ENCODE measurements at places on chromosomes 1 and 21.

DNA sequence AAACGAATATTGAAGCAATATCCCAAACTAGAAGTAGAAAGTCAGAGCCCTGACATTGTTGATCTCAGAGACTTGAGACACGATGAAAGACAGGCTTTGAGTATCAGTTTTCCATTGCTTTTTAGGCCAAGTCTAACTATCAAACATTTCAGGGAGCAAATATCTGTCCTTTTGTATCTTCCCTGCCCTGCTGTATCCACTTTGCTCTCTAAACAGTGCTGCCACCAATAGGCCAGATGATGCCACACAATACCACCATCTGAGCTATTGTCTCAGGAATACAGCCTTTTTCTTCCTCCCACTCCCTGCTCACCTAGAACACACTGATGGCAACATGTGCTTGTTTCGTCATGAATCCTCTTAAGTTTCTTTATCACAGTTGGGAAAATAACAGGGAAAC lies 62.6 kb upstream of the SPAG17 start:
- DNase-seq = peak; percentile 25

DNA sequence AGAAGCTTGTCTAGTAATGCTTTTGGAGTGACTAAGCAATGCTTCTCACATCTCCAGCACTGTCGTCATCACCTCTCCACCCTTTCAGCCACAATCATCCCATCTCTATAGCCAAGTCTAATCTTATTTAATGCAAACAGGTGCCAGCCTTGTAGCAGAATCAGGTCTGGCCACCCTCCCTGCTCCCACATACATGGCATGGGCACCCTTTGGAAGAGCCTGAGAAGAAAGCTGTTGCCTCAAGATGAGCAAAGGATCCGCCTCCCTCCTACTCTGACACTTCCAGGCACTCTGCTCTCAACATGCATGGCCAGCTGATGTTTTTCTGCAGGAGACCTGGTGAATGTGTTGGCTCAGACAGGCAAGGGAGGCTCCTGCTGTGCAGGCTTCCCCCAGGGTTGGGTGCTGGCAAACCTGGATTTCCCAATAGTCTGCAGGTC lies 113.1 kb upstream of the GRIK3 start:
- DNase-seq = no peak

- no peak for DNase-seq
Observed at GRCh38 chr21:19433623-19434022, 1030.0 kb upstream of the TMPRSS15 start.

- DNase-seq = peak; percentile 94
Observed at GRCh38 chr1:160542303-160542945, 19.4 kb upstream of the SLAMF6 start.

DNA sequence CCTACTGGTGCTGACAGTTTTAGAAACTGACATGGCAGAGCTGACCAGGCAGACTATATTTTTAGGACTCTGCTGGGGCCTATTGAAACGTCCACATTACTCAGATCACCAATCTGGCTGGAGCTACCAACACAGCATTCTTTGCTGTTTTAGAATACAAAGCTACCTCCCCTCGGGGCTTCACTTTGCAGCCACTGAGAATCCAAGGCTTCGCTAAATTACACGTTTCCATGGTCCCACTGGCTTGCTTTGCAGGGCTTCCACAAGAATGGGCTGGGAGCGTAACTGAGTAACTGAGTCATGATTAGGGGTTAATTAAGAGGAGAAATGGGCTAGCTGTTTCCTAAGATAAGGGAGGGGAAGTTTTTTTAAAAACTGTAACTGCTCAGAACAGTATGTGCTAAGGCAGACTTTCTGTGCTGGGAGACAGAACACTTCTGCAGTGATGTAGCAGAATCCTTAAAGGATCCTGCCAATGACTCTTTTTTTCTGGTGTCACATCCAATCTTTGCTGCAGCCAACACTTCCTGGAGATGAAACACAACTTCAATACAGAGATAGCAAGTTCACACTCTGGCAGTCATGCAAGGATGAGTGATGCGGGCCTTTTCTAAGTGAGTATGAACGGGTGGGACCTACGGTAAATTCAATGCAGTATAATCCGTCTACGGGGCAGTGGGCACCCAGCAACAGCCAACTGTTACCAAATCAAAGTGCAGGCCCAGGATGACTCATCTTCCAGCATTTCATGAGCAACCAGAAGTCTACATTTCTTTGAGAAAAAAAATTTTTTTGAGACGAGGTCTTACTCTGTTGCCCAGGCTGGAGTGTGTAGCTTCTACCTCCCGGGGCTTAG lies 21.5 kb downstream of the NDUFS5 start:
- DNase-seq = peak; percentile 97

DNA sequence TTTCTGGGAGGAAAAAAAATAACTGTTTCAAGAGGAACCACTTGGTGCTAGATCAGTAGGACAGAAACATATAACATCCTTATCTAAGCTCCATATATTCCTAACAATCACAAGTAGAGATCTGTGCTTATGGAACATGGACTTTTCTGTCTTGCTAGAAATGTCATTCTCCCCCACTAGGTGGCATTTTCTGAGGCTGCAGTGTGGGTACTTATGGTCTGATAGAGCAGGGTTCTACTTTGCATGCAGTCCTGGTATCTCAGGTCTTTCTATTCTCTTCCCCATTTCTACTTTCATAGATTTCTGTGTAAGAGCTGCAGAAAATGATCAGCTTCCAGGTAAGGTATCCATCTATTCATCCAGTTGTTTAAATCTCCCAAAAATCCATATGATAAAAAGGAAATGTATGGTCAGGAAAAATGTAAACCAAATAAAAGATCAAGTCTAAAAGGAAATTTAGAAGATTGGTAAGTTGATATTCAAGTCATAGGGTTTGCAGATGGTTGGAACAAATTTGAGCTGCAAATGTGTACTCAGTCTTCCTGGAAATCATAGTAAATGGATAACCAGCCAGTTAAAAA lies 1.5 kb downstream of the ZNF684 start:
- DNase-seq = peak; percentile 63

GRCh38 chr1:167717351-167717750 lies 4.4 kb upstream of the MPZL1 start:
- no peak for DNase-seq

DNA sequence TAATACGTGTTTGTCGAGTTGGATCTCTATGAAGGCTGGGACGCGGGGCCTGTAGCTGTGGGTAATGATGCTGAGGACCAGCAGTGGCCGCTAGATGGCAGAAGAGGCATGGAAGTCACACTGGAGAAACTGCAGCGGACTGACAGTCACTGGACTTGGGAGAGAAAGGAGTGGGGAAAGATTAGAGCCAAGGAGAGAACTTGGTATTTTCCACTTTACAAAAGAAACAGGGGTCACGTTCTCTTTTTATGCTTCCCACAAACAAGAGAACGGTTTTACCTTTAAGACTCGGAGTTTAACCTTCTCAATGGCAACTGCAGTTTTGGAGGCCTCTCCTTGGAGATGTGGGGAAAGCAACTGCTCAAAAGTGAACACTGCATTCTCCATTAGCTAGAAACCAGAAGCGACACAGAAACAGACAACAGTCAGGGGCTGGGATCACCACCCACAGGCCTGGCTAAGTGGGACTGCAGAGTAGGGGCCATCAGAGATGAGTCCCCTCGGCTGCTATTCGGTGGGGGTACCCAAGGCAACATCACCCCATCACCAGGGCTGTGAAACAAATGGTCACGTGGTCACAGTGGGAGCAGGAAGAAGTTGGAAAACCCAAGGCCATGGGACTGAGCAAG lies 51.1 kb upstream of the EDEM3 start:
- DNase-seq = peak; percentile 82

DNA sequence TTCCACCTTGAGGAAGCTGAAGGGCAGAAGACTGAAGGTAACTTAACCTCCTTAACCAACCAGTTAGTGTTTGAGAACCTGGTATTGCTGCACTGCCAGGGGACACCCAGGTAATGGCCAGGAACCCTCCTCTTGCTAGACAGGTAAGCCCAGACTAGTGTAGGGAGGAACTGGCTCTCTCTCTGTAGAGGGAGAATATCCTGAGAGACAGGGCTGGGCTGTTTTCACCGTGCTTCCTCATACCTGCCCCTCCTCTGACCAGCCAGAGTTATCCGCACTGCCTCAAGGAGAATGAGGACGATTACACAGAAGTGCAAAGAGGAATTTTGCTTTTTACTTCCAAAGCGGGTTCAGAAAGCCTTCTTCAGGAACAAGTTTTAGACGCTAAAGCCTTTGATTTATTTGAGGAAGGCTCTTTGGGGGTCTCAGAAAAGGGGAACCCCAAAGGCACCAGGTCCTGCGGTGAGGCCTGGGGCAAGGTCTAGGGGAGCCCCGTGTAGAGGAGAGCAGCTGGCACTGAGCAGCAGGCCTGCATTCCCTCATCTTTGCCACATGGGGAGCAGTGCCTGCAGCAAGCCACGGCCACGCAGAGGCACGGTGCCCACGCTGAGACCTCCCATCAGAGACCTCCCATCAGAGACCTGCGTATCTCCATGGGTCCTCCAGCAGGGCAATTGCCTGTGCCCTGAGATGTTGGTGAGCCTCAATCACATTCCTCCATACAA lies 13.5 kb downstream of the GNG4 start:
- no peak for DNase-seq

GRCh38 chr1:206778031-206778430 lies 5.7 kb upstream of the IL10 start:
- no peak for DNase-seq

DNA sequence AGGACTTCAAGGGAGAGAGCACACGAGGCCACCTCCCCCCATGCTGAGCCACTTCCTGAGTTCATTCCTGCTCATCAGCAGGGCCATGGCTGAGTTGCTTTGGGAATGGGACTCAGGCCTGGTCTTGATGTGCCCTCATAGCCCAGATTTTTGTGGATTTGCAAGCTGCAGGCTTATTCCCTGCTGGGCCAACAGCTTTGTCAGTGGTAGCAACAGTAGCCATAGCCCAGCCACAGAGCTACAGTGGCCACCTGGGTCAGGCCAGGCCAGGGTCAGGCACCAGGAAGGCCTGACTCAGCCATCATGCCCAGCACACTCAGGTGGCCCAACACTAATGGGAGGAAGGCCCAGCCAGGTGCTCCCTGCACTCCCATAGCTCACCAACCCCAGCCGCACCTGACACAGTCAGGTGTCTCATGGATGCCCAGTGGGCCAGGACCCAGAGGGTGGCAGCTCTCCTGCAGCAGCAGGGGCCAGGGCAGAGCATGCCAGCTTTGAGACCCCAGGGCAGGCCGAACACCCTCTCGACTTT lies 33.5 kb downstream of the EPHA2 start:
- DNase-seq = peak; percentile 74

DNA sequence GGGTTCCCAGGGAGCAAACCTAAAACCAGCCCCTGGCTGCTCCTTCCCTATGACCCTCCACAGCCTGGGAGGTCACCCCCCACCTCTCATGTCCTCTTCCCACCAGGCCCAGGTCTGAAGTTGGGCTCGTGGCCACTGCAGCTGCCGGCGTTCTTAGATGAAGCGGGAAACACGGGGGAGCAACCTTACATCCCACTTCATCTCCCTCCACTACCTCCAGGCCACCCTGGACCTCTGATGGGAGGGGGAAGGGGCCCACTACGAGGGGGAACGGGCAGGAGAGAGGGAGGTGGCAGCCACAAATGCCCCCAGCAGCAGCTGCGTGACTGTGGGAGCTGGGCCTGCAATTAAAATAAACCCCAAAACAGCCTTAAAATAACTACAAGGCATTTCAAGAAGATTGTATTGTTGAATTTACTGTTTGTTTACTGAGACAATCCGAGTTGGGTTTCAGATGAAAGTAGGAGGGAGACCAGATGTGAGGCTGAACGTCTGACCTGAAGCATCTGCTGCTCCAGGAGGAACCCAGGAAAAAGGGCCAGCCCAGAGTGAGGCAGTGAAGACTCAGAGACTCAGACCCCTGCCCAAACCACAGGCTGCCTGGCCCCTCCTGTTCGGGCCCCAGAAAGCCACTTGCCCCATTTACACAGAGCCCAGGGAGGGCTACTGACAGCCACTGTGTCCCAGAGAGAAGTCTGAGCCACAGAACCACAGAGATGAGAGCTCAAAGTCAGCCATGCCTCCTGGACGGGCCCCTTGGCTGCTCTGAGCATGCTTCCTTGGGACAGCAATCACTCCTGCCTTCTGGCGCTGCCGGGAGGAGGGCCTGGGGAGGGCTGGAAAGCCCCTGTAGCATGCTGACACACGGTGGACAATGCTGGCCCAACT lies 59.8 kb downstream of the GLIS1 start:
- DNase-seq = no peak

DNA sequence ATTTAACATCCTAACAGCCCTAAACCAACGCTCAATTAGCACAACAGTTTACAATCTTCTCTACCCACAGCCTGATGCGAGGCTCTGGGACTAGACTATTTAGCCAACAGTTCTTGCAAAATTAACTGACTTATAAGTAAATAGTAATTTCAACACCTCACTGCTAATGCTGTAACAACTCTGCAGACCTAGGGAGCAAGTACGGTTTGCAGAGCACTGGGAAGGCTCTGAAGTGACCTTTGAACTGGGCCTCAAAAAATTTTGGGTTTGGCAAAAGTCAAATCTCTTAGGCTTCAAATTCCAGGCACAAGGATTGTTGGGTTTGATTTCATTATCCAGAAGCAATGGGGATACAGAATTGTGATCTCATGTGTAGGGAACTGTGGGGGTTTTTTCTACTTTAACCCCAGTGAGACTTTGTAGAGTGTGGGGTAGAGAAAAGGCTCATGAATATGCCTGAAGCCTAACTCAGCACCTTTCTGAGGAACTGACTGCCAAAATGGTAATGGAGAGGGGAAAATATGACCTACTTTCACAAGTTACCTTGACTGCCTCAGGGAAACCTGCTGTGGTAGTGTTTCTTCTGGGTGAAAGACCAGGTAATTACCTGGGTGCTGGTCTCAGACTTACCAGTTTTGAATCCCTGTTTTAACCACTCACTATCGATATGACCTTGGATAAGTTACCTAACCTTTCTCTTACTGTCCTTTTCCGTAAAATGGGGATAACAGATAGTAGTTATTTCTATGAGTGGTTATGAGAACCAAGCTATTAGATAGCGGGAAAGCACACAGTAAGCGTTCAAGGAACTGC lies 889 bp upstream of the TXLNA start:
- DNase-seq = no peak

GRCh38 chr1:246728311-246728710 lies 4.1 kb downstream of the SCCPDH start:
- DNase-seq = peak; percentile 92

DNA sequence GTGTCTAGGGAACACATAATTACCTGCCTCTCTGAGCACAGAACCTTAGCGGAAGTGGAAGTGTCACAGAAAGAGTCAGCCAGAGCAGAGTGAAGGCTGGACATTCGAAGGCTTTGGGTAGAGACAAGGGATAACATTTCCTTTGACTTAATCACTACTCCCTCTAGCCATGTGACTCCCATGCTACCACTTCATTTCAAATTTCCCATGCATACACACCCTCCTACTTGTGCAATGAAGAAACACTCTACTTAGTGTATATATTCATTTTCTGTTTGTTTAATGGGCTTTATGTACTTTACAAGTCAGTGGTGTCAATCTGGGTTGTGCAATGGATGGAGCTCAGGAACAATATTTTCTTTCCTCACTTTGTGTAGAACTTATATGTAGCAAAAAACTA lies 6.9 kb downstream of the ANKRD35 start:
- DNase-seq = peak; percentile 13

- DNase-seq = no peak
Observed at GRCh38 chr1:20626524-20626923, 6.7 kb upstream of the PINK1 start.

- DNase-seq = no peak
Observed at GRCh38 chr1:7938070-7938469, 2.6 kb downstream of the TNFRSF9 start.

Data from kidney tubule cell (primary cell).